ENCODE measurements at places on chromosomes 12 and 14.

GRCh38 chr14:72611506-72611905 lies 282.4 kb downstream of the DPF3 start:
- DNase-seq = no peak

GRCh38 chr14:79542121-79542520 lies 669.2 kb downstream of the DIO2 start:
- no peak for DNase-seq

DNA sequence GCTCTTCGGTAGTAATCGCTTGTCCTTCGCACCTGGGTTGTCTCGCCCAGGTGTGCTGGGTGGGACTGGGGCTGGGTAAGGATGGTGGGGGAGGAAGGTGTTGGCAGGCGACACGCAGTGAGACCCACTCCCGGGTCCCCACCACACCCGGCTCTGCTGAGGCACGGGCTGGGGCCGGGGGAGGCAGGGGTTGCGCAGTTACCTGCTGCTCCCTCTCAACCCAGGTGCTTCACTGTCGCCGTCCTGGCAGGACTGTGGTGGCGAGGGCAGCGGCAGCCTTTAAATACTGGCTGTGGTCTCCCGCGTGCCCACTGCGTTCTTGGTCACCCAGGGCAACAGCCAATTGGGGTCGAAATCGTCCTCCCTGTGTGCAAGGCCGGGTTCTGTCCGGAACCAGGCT lies at the start of gene CCER1:
CCER1 (minus strand) TSS at position 256 of the 400 bp plus-strand sequence. CDS start 434 bp downstream, outside the sequence.
- DNase-seq = no peak

GRCh38 chr12:5716976-5717375 lies 228.1 kb downstream of the ANO2 start:
- no peak for DNase-seq

- no peak for DNase-seq
Measured at GRCh38 chr12:106527356-106527755, 55.4 kb upstream of the RFX4 start.

- DNase-seq = no peak
Measured at GRCh38 chr14:86892152-86892956, 1100.6 kb downstream of the GALC start.

GRCh38 chr12:21814814-21815213 lies 40.3 kb upstream of the KCNJ8 start:
- no peak for DNase-seq

- DNase-seq = no peak
Measured at GRCh38 chr12:47222520-47223030, 142.8 kb upstream of the AMIGO2 start.

- no peak for DNase-seq
Measured at GRCh38 chr12:62772416-62772955, 162.5 kb downstream of the PPM1H start.

DNA sequence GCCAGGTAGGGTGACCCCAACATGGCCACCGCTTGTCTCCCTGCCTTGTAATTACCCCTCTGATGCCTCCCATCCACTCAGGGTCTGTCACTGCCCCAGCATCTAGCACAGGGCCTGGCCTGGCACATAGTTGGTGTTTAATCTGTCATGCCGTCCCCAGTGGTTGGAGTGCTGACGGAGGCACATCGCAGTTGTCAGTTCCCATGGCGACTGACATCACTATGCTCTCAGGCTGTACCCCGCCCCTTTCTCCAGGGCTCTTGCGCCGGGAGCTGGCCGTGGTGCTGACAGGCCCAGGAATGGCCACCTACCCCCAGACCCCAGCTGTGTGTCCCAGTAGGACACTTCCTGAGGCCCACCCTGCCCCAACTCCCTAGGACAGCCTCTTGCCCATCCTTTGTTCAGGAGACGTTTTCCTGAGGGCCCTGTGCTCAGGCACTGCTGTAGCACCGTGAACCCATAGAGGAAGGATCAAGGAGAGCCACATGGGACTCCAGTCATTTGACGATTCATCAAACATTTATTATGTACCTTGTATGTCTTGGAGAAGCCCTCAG lies 23.0 kb downstream of the FAM222A start:
- no peak for DNase-seq

- DNase-seq = no peak
Measured at GRCh38 chr12:22234561-22234960, 99.9 kb downstream of the ST8SIA1 start.

DNA sequence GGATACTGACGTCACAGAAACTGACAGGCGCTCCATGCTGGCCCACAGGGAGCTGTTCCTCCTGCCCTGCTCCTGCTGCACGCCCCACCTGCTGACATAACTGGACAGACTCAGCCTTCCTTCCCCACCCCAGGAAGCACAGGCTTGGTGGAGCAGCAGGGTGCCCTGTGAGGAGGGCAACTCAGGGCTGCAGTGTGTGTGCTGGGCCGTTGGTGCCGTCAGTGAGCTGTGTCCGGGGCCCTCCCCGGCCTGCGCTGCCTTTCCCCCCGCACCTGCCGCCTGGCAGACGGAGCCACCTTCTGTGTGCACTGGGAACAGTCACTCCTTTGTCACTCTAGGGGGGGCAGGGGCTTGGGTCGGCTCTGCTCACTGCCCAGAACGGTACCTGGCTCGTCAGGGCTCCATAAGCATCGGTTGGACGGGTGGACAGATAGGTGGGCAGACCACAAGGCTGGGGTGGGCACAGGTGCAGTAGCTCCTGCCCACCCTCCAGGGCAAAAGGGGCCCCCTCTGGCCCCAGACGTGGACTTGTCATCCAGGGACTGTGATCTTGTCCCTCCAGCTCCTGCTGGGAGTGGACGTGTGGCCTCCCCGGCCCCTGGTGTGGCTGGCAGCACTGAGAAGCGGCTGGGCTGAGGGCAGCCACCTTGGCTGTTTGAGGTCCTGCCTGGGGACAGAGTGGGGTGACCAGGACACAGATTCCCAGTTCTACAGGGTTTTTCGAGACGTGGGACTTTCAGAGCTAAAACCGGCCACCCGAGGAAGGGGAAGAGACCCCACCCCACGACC lies 32.8 kb downstream of the FBRSL1 start:
- no peak for DNase-seq

DNA sequence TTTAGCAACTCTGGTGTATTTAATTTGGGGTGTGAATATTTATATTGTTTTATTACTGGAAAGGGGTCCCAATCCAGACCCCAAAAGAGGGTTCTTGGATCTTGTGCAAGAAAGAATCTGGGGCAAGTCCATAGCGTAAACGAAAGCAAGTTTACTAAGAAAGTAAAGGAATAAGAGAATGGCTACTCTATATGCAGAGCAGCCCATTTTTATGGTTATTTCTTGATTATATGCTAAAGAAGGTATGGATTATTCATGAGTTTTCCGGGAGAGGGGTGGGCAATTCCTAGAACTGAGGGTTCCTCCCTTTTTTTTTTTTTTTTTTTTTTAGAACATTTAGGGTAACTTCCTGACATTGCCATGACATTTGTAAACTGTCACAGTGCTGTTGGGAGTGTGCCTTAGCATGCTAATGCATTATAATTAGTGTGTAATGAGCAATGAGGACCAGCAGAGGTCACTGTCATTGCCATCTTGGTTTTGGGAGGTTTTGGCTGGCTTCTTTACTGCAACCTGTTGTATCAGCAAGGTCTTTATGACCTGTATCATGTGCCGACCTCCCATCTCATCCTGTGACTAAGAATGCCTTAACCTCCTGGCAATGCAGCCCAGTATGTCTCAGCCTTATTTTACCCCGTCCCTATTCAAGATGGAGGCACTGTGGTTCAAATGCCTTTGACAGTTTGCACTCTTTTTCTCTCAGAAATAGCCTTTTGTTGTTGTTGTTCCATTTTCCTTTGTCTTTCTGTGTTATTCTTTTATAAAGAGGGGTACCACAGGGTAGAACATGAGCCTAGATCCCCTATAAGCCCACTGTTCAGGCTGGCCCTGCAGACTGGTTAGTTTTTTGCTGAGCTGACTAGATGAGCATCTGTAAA lies 75.5 kb upstream of the DCD start:
- no peak for DNase-seq

- DNase-seq = no peak
Measured at GRCh38 chr14:93046705-93047050, 69.0 kb downstream of the ITPK1 start.

GRCh38 chr12:42652048-42652447 lies 62.5 kb upstream of the PRICKLE1 start:
- DNase-seq = no peak

DNA sequence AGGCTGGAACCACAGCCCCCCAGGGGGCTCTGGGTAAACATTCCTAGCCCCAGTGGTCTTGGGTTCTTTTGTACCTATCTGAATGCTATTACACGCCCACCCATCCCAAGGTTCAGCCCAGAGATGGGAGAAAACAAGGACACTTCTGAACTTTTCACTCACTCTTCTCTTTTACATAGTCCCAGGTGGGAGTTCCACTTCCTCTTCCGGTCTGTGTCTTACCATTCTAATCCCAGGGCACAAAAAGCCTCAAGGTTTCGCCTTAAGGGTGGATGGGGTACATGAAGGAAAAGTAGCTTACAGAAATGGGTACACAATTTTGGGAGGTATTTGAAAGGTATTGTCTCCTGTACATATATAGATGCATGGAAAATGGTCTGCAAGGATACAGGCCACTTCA lies 79.0 kb downstream of the TMEM30B start:
- DNase-seq = no peak

- no peak for DNase-seq
Measured at GRCh38 chr12:52212701-52213563, 20.1 kb upstream of the KRT7 start.

- no peak for DNase-seq
Measured at GRCh38 chr14:62187265-62187664, 425.0 kb downstream of the SNAPC1 start.

DNA sequence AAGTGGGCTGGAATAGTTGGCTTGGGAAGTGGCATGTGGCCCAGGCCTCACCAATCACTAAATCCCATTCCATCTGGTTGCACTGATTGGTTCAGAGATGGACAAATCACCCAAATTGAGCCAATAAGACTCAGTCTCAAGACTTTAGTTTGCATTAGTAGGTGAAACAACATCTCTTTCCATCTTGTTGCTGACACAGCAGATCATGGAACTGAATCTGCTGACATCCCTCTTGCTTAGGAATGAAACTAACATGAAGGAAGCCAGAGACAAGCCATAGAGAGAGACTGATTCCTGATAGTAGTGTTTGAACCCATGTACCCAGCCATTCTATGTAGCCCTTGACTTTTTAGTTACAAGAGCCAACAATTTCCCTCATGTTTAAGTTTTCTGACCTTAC lies 307.0 kb downstream of the GLT1D1 start:
- no peak for DNase-seq

DNA sequence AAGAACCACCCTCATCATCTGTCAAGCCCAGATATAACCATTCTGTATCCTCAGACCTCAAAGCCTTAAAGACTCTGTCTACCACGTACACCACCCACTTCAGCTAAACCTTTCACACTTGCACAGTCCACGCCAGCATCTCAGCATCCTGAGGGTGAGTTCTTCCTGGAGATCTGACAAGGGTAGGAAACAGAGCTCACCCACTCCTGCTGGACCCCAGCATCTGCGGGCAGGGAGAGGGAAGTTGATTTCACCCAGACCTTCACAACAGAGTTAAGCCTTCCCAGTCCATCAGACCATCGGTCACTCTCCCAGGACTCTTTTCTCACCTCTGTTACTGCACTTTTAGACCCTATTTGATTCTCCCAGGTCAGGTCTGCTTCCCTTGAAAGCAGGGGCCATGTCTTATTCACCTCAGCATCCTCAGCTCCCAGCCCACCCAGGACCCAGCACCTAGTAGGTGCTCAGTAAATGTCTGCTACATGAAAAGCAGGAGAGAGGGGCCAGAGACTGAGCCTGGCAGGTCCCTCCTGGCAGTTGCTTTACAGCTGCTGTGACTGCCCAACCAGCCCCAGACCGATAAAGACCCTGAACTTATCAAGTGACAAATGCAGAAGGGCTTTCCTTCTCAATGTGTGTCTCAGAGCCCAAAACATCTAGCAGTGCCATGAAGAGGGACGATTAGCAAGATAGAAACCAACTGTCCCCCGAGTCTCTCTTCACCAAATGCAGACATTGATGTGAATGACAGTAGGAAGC lies 34.1 kb downstream of the ANO2 start:
- no peak for DNase-seq

All from stimulated activated CD4-positive, alpha-beta T cell treated with anti-CD3 and anti-CD28 coated beads, Interleukin-12 subunit alpha, Interleukin-12 subunit beta, amount 100 ng/mL, for 24 hours (primary cell).